ENCODE measurements at places on chromosomes 1 and 21.

GRCh38 chr1:162654915-162655620 is 22.8 kb downstream of the DDR2 start:
- DNase-seq, result no peak

DNA sequence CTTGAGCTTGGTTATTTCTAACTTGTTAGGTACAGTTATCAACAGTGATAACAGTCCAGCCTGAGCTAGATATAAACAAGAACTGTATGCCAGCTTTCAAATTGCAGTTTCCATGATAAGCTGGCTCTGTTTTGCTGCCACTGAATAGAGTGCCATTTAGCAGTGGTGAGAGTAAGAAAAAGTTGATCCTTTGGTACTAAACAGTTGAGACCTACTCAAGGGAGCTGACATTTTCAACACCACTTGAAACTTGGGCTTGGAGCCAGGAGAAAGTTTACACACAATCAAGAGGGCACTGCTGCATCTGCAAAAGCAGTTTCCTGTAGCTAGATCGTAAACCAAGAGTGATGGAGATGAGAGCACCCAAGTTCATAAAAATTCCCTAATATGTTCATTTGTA is 131.3 kb downstream of the RGS7 start:
- peak; percentile 76 for DNase-seq

- DNase-seq, result no peak
Observed at GRCh38 chr1:3899754-3900149, 320 bp downstream of the C1orf174 start.

DNA sequence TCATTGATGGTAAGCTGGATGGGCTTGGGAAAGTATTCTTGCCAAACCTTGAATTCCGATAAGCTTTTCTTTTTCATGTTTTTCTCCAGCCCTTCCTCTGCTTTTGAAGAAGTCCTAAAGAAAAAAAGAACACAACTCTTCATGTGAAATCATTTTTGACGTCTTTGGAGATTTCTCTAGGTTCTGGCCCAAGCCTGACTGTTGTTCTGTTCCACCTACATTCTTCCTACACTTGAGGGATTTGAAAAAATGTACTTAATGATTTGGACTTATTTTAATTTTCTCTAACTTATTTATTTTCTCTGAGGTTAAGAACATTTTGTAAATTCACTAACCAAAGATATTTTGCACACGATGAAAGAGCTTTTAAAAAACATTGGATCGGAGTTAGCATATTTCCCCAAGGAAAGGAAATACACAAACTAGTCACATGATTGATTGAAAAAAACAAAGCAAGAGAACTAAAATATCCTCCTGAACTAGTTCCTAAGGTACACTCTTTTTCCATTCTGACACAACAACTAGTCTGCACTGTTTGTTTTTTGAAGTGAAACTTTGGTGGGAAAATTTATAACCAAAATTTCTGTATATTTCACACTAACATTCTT is 82.3 kb downstream of the LTN1 start:
- no peak for DNase-seq

DNA sequence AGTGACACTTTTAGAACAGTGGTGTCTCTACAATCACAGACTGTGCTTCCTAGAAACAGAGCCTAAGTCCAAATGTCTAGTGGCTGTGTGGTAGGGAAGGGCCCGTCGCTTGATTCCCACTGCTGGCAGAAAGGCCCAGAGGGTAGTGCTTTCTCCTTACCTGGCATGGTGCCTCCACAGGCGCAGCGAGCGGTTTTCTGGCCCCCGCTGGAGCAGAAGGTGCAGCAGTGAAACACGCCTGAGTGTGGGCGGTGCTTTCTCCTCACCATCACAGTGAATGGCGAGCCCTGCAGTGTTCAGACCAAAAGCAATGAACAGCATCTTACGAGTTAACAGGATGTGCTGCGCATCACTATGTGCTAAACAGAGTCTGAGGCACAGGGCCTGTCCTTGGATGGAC is 8.3 kb downstream of the TRIM45 start:
- DNase-seq, result no peak

- no peak for DNase-seq
Observed at GRCh38 chr1:94698356-94698755, 121.8 kb upstream of the SLC44A3 start.

GRCh38 chr1:81345110-81345509 is 455.6 kb upstream of the ADGRL2 start:
- no peak for DNase-seq

GRCh38 chr1:43241413-43241836 is 28.4 kb upstream of the TMEM125 start:
- DNase-seq, result no peak

DNA sequence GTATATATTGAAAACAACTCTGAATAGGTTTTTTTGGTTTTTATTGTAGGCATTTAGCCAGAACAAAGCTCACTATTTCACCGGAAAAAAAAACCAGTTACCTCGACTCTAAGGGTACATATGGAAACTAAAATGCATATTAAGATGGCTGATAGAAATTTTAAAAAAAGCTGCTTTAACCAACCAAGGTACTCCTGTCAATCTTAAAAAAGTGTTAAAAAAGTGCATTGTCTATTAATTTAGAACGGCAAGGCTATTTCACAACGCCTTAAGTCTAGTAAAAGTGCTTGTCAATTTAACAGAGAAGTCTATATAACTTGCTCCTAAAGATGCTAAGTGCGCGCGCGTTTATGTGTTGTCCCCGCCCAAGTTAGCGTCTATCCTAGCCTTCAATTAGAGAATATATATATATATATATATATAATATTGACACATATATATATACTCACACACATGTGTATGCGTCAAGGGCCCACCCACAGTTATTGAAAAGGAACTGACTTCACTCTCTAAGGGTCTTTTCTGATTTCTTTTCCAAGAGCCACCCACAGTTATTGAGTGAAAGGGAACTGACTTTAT is 934 bp downstream of the ASPM start:
- DNase-seq, result no peak

GRCh38 chr1:6218375-6219164 is 12.7 kb downstream of the RNF207 start:
- no peak for DNase-seq

GRCh38 chr21:36072453-36073162 is 2.8 kb downstream of the CBR1 start:
- DNase-seq, result no peak

DNA sequence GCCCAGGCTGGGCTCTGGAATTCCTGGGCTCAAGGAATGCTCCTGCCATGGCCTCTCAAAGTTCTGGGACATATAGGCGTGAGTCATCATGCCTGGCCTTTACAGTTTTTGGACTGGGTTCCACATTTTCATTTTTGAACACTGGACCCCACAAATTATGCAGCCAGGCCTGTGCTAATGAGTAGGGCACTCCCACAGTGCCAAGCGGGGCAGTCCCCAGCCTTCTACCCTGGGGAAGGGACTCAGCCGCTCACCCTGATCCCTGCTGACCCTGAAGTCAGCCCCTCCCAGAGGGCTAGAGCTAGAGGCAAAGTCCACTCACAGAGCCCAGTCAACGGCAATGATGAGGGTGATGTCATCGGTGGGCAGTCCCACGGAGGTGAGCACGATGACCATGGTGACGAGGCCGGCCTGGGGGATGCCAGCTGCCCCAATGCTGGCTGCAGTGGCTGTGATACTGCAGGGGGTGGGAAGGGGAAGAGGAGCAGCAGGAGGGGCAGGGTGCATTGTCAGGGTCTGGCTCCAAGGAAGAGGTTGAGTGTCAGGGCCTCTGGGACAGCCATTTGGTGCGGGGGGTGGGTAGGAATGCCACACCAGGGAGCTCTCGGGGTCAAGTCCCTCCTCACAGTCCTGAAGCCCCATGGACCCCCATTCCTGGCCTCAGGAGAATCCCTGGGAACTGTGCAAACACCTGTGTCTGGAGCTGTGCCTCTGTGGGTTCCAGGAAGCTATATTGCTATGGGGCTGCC is 27.6 kb downstream of the PODN start:
- no peak for DNase-seq

GRCh38 chr1:179082333-179082998 is 596 bp downstream of the TOR3A start:
- DNase-seq, result peak; percentile 4

GRCh38 chr1:205678286-205679111 is 1.8 kb downstream of the SLC45A3 start:
- DNase-seq, result no peak

- no peak for DNase-seq
Observed at GRCh38 chr1:159492575-159493323, 43.1 kb downstream of the OR10J5 start.

DNA sequence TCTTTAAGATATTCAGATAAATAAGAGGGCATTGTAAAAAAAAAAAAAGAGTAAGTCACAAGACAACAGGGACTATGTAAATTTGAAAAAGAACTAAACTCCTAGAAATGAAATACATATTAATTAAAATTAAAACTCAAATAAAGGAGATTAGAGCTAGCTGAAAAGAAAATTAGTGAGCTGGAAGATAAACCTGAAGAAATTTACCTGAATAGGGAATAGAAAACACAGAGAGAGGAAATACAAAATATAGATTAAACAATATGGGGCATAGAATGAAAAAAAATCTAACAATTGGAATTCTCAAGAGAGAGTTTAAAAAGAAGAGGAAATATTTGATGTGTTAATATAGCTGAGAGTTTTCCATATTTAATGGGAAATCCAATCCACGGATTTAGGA is 35.6 kb upstream of the TADA1 start:
- DNase-seq, result no peak
